Activated T-cell treated with anti-CD3 and anti-CD28 coated beads, Interleukin-2, amount 50 U/mL, for 1 hour (primary cell): ENCODE measurements at places on chromosomes 3 and 15.
A peak's percentile ranks its signal among the peaks of the same experiment; 100 is the strongest.

DNA sequence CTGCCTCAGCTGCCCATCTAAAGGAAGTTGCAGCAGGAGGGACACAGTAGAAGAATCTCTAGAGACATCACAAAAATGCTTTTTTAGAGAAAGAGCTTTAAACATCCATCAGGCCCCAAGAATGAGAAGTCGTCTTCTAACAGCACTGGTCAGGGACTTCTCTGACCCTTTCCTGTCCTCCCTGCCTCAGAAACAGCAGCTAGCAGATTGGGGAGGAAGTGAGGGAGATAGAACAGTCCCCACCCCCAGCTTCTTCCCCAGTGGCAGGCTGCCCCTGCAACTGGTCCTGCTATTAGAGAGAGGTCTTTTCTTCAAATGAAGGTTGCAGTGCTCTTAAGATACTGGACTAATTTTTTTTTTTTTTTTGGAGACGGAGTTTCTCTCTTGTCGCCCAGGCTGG is 55.1 kb downstream of the PDE8A start:
- DNase-seq: no peak

DNA sequence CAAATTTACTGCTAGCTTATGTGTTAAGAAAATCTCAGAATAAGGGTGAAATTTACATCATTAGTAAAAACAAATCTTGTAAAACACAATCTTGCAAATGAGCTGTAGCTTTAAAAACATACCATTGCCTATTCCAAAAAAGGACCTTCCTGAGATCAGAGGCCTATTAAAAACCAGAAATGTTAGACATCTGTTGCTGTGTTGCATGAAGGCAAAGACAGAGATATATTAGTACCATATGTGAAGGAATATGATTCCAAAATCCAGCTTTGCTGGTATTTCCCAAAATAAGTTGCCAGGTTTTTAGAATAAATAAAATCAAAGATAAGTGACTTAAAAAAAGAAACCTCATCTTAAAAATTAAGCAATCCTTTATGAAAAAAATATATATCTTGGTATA is 504.1 kb upstream of the CDIN1 start:
- no peak for DNase-seq

- DNase-seq: no peak
These were observed 42.5 kb downstream of the CHCHD6 start for GRCh38 chr3:126746395-126747177.

- no peak for DNase-seq
These were observed 181.4 kb upstream of the GRM7 start for GRCh38 chr3:6679510-6679909.

DNA sequence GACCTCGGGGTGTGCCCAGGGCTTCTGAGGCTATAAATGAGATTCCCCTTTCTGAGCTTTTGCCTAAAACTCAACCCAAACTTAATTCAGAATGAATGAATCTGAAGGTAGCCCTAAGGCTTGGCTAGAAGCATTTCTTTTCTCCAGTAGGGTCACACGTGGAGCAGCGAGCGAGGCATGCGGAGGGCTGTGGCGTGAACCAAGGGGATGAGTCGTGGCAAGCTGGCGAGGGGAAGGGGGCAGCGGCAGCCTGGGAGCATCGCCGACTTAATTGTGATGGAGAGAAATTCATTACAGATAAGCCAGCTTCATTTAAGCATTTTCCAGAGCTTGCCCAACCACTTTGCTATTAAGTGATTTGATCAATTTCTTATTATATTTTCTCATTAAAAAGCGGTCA is 79.9 kb downstream of the CHSY1 start:
- DNase-seq: no peak

DNA sequence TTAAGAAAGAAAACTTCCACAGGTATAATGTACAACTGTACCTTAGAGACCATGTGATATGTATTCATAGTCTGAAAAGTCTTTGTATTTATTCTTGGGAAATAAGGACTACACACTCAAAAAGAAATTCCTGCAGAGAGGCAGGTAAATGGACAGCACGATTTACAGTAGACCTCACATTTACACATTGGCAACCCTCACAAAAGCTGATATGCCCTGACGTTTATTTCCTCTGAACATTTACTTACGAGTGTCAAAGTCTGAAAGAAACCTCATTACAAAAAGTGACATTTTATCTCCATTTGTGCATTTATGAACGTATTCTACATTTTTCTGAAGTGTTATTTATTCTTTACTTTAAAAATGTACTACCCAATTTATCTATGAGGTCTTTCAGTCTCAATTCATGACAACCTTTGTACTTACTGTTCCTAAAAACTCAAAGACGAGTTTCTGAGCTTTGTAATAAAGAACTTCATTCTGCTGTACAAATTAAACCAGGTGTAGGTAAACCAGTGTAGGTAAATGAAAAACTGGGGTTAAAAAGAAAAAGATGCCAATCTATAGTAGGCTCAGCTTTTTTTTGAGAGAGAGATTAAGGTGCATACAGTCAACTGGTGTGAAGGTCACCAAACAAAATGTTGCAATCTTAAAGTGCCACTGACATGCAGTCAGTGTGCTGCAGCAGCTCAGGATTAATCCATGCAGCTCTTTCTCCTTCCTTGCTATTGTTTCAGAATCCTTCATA is 44.3 kb downstream of the THRB start:
- DNase-seq: no peak

GRCh38 chr15:59367022-59367451 is 5.6 kb downstream of the MYO1E start:
- DNase-seq: no peak

DNA sequence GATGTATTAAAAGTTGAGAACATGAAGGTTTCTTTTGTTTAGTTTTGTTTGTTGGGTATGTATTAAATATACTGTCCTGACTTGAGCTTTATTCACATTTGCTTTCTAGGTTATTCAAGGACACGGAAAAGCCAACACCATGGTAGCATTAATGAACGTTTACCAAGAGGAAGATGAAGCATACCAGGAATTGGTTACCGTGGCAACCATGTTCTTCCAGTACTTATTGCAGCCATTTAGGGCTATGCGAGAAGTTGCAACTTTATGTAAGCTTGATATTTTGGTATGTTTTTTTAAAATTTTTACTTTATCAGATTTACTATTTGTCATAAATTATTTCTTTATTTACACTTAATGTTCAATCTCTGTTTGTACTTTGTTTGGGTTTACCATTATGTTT is 3.6 kb downstream of the WHAMM start:
- no peak for DNase-seq

GRCh38 chr3:85626662-85627061 is 667.9 kb downstream of the CADM2 start:
- no peak for DNase-seq

DNA sequence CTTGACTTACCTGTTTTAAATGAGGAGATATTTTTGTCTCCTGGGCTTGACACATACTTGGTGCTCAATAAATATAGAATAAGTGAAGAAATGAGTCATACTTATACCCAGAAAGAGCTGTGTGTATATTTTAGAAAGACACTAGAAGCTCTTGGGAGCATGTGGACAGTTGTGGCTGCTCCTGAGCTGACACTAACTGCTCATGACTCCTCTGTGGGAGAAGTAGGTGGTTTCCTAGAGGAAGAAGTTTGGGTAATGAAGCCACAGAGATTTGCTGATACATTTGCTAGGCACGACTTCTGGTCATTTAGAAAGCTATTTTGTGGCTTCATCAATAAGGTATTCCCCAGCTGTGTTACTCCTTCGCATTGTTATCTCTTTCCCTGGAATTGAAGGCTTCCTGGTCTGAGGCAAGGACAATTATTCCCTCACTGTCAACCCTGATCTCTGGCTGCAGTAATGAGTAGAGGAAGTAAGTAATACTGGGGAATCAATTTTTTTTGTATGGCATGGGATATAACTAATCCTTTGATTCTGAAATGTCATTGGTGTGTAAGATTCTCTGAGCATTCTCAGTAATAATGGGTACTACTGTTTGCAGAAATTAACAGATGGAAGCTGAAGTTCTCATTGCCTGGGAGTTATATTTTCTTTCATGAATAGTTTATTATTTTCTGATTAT is 79.6 kb upstream of the DCBLD2 start:
- DNase-seq: no peak

DNA sequence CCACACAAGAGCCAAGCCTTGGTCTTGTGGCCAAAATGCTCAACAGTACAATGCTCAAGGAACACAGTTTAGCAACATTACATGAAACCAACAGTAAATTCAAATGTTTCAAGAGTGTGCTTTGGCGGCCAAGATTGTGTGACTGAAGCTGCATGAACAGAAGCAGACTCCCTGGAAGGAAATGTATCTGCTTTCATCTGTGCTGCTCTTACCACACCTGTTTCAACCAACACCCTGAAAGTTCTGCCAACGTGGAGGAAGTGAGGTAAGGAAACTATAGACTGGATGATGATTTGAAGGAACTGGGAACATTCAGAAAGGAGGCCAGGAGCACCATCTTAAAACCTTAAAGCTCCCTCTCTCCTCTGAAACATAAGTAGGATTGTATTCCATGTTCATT is 55.7 kb downstream of the MB21D2 start:
- DNase-seq: no peak

DNA sequence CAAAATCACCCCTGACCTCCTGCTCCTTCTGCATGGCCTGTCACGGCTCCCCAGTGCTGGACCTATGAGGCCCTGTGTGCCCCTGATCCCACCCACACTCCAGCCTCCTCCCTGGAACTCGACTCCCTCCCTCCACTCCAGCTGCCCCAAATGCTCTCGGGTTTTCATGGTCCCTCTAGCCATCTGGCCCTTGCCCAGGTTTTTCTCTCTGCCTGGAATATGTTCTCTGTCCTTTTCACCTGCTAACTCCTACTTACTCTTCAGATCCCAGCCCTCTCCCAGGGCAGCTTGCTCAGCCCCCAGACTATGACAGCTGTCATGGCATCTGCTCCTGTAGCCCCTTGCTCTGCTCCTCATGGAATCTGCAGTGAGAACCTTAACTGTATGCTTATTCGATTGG is 30.3 kb downstream of the DUSP7 start:
- DNase-seq: no peak

DNA sequence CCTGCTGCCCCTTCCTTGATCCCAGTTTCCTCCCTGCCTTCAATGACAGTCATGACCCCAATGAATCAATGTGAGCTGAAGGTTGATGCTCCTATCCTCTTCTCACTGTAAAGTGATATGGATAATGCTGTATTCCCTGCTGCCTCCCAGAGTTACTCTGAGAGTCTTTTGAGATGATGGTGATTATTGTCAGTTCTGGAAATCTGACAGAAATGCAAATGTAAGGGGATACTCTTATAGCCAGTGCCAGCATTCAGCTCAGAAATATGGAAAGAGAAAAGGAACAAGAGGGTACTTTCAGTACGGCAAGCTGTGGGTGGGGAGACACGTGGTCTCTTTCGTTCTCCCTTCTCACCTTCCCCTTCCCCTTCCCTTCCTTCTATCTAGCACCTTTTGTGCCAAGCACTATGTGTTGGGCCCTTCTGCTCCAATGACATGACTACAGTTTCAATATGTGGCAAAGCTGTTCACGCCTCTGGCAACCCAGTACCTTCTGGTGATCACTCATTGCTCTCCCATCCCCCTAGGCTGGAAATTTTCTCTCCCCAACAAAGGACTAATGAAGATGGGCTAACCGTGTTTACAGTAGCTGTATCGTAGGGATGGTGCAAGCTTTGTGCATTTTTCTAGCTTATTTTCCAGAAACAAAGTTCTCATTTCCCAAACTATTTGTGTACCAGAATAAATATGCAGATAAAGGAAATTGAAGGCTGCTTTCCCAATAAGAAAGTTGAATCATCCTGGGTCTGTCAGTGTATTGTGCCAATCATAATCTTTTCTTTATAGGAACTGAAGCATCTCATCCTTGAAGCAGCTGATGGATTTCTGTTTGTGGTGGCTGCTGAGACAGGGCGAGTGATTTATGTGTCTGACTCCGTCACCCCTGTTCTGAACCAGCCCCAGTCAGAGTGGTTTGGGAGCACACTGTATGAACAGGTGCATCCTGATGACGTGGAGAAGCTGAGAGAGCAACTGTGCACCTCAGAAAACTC is 70.3 kb downstream of the ARNT2 start:
- DNase-seq: no peak

- DNase-seq: no peak
These were observed 120.1 kb upstream of the DPH6 start for GRCh38 chr15:35665896-35666536.

DNA sequence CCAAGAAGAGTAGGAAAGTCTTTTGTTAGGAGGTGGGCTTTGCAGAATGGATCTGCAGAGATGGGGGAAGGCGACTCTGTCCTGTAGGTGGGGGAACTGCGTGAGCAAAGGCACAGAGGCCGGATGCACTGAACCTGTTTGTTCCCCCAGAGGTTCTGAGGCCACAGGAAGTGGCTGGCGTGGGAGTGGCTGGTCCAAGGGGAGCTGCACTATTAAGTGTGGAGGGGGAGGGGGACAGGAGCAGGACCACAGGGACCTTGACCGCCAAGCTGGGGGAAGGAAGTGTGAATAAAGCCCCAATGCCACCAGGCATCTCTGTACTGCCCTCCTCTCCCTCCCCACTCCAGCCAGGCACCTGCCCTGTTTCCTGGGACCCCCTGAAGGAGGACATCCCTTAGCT is 51.8 kb downstream of the CYP11A1 start:
- no peak for DNase-seq

GRCh38 chr15:73851689-73852088 is 21.7 kb upstream of the TBC1D21 start:
- DNase-seq: peak; percentile 29

GRCh38 chr3:33128706-33129105 is 14.9 kb downstream of the CRTAP start:
- no peak for DNase-seq

GRCh38 chr15:74209997-74210671 is 7.5 kb upstream of the STRA6 start:
- DNase-seq: no peak

DNA sequence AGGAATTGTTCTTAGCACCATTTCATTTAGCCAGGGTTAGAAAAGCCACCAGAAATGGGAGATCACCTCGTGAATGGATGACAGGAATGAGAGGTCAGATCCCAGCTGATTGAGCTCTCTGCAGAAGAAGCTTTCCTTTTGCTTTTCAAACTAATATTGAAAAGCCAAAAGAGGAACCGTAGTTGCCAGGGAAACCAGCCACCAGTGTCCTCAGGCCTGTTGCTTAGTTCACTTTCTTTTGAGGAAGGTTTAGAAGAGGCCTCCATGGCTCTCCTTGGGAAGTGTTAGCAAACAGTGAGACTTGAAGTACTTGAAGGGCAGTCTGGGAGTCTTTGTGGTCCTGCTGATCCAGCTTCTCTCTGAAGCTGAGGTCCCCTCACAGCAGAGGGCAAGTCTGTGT is 7.4 kb upstream of the CCK start:
- no peak for DNase-seq

- DNase-seq: no peak
These were observed 1030.4 kb upstream of the CADM2 start for GRCh38 chr3:83928391-83928790.

DNA sequence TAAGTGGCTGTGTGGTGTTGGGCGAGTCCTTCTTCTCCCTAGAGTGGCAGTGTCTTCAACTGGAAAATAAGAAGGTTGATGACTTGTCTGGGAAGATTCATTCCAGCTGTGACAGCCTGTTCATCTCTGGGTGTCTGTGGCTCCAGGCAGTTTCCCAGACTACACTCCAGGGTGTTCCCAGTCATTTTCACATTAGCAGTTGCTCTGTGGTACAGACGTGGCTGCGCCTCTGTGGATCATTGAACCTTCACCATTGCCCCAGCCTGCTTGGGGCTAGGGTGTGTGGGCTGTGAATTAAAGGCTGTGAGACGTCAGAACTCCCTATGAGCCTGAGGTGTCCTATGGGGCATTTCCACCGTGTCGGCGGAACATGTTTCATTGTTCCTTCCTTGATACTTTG is 239.6 kb upstream of the NR2E3 start:
- no peak for DNase-seq
